ENCODE measurements at places on chromosomes 3 and 15.

GRCh38 chr3:141076797-141077571, 25.8 kb downstream of the SPSB4 start:
- peak; percentile 87 for DNase-seq

- no peak for DNase-seq
These were observed at the start of gene GUCA1C for GRCh38 chr3:108953700-108954099. TSS of gene GUCA1C (minus strand) at chr3:108953879. CDS start at chr3:108953762, 117 bp downstream.

- DNase-seq = no peak
These were observed 9.2 kb downstream of the SPSB4 start for GRCh38 chr3:141060327-141060726.

DNA sequence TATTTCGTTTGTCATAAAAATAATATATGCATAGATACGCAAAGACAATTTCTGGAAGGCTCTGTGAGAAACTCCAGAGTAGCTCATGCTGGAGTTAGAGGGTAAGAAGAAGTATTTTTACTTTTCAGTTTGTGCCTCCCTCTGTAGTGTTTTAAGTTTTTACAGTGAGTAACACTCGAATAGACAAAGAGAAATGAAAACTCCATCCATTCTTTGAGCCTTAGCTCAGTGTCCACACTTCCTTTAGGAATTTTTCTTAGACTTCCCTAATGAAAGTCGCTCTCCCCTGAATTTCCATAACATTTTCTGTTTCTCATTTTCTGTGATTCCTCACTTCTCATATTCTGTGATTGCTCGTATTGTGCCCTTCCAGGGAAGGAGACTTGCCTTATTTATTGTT, 2.1 kb downstream of the BLOC1S6 start:
- no peak for DNase-seq

DNA sequence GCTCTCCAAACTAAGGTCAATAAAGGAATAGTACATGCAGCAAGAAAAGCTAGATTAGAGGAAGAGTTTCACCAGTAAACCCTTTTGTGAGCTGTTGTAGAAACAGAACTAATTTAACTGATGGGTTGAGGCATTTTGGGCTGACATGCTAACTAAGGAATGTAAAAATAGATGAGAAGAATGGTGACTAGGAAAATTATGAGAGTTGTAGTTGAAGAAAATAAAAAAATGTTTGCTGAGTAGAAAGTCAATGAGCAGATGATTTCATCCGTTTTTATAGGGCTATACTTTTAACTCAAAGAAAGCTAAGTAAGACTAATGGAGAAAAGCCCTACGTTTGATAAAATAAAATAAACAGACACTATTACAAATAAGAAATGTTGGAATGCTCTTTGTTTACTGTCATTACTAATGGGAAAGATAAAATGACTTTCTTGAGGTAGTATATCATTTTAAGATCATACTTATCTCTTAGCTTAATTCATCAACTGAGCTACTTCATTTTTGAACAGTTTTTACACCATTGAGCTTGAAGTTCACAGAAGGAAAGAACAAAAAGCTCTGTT, 209.4 kb upstream of the DPH6 start:
- DNase-seq = no peak

DNA sequence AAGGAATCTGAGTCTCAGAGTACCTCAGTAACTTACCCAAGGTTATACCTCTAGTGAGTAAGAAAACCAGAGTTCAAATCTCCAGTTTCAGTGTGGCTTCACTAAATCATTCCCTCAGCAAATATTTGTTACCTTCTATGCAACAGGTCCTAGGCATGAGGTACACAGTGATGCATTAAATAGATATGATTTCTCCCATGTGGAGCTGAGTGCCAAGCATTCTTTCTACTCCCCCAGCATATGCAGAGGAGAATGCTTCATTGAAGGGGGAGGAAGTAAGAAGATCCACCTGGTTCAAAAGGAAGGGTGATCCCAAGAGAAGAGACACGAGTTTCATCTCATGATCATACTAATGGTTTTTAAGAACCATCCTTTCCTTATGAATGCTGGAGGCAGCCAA, 6.8 kb upstream of the MTHFS start:
- DNase-seq = no peak

DNA sequence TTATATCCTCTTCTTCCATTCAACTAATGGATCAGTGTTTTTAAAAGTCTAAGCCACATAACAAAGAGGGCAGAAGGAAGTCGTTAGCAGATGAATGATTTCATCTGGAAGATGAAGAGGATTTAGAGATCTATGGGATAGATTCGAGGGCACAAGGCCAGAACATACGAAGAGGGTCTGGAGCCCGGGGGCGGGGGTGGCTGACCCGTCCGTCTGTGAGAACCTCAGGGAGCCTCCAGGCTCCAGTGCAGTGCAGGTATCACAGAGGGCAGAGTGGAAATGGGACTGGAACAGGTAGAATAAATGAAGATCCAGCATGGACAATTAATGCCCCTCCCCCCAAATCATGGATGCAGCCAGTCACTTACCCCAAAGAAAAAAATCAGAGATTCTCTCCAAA, 1.5 kb upstream of the GOLGA8B start:
- DNase-seq = no peak

GRCh38 chr3:160402221-160403027, 3.0 kb downstream of the SMC4 start:
- no peak for DNase-seq

- DNase-seq = no peak
These were observed 65.5 kb upstream of the NR2F2 start for GRCh38 chr15:96264801-96265515.

DNA sequence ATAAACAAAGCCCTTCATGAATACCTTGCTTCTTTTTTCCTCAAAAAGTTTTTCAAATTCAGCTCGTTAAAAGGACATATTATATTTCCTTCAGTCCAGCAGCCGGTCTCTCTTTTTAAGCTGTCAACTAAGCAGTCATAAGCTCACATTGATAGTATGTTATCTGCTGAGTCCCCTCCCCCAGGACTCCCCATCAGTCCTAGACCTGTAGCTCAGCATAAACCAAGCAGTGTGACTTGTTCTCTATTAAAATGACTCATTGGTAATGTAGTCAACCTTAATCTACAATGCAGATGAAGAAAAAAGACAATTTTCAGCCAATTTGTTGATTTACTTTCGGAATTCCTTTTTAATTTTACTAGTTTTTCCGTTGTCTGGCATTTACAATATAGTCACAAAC, 483.8 kb downstream of the MECOM start:
- no peak for DNase-seq

DNA sequence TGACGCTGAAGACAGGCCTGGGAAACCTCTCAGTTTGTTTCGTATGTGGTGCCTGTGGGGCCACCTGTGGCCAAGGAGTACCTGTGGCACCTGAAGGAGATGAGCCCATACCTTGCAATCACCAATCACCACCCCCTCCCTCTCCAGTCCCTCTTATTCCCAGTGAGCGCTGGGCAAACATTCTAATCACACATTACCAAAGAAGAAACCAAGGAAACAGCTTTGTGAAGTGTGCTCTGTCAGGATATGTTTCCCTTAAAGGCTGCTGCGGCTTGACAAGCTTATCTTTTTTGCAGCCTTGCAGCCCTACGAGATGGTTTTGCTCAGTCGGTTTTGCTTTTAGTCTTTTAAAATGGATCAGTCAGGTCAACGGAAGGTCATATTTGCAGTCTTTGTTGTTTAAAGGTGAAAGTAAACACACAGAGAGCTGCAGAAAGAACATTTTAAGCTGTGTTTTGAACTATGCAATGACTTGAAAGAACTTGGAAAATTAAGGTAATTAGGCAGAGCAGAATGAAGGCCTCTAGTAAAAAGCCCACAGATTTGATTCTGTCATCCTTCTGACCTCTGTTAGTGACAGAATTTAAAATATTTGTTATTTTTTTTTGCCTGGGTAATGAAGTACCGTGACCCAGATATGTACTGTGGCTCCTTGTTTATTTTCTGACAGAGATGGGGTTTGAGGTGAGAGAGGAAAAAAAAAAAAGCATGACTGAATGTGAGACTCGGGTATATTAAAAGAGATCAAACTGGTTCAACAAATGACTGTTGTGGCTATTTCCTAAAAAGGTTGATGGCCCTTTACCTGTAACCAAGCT, 461.4 kb downstream of the NSUN3 start:
- DNase-seq = no peak

- DNase-seq = no peak
These were observed 11.5 kb downstream of the TLR9 start for GRCh38 chr3:52213901-52214300.

DNA sequence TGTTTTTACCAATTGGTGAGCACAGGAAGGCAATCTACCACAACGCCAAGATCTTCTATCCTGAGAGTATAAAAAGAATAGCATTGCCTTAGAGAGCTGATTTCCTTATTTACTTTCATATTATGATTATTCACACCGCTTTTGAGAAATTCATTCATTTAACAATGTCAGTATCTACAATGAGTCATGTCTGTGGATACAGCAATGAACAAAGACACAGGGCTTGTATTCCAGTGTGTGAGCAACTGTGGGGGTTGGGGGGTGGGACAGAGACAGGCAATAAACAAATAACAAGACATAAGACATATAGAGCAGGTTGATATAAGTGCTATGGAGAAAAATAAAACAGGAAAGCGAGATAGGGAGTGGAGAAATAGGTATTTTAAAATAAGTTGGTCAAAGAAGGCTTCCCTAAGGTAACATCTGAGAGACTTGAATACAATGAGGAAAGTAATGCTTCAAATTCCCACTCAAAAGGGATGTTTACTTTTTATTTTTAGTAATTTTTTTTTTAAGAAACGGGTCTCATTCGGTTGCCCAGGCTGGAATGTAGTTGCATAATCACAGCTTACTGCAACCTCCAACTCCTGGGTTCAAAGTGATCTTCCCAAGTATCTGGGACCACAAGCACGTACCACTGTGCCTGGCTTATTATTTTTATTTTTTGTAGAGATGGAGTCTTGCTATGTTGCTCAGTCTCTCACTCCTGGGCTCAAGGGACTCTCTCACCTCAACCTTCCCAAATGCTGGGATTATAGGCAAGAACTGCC, 45.7 kb downstream of the PGBD4 start:
- DNase-seq = no peak

DNA sequence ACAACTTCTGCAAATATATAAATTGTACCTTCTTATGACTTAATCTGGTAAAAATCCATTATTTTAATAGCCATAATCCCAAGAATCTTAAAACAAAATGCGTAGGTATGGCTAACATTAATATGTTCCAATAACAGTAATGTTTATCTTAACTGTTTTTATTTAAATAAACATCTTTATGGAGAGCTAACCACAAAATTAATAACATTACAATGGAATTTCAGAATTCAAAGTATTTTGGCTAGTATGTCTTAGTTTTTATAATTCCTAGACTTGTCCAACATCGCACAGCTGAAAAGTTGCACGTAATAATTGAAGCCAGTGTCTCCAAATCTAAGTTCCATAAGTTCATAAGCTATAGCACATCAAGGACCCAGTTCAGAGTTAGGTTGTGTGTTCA, 47.6 kb downstream of the ANKRD28 start:
- DNase-seq = no peak

- no peak for DNase-seq
These were observed 60.8 kb upstream of the ANKRD34C start for GRCh38 chr15:79221696-79222095.

- no peak for DNase-seq
These were observed 38.6 kb upstream of the DGKG start for GRCh38 chr3:186400662-186401061.

DNA sequence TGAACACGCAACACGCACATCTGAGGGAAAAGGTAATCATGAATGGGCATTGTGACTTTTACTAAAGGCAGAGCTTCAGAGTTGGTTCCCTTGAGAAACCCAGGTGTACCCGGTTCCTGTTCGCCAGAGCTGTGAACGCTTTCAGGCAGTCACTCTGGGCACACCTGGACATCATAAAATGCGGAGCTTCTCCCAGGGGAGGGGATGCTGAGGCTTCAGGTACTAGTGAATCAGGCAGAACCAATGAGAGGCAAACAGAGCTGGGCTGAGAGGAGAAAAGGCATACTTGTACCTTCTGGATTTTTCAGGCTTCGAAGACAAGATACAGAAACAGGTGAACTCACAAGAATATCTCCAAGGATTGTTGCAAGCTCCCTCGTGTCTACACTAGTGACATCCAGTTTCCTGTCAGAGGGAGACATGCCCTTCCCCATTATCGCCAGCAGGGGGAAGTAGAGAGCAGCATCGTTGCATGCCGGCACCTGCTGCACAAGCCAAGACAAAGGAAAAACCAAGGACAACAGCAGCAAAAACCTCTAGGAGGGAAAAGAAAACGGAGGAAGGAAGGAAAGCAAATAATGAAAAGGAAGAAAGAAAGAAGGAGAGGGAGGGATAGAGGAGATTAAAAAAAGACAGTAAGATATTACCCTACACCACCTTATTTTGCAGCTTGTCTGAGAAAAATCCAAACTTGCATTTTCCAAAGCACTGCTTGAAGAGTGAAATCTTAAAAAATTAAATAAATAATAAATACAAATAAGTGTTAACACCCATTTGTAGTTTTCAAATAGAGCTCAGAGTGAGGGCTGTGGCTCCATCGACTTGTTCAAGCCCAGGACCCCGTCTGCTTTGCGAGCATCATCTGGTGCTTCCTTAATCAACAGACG, 2.0 kb downstream of the AHSG start:
- DNase-seq = peak; percentile 75

DNA sequence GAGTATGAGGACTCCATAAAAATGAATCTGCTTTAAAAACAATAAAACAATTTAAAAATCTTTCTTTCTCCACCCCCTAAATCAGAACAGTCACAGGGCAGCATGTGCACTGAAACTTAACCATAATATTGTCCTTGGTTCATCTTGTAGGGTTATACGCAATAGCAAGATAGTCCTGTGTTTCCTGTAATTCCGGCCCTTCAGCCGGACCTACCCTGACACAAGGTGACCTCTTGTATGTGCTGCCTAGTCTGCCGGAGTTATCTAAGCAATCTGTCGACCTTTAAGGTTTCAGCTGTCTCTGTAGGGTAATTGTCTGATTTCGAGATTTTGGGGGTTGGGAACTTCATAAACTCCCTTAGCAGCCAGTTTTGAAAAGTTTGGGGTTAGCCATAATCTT, 99.9 kb downstream of the DHX36 start:
- DNase-seq = no peak

DNA sequence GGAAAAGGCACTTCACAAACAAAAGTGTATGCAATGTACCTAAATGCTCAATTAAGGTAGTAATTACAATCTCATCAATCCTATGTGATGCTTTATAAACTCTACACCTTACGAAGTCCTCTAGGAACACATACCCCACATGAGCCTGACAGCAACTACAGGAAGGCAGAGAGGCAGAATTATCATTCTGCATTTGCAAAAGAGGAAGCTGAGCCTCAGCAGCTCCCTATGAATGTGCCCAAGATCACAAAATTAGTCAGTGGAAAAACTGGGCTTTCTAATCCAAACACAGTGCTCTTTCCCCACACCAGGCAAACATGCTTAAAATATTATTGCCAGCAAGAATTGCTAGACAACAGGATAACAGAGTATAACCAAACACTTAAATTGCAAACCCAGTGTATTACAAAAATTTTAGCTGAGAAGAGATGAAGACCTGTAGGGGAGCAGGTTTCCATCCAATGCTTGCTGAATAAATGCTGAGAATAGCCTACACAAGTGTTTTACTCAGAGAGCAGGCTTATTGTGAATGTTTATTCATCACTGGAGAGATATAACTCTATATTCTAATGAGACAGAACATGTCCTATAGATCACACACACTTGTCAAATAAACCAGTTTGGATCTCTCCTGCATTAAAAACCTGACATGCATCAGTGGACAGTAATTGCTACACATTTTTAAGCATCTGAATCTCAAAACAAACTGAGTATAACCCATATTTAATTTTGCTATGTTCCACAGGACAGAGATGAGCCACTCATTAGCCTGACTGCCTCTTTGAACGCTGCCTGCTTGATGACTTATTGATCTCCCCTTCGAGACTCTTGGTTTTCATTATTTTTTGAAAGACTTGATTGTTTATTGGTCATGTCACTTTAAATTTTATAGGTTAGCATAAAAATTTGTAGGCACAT, 62.2 kb downstream of the PLCH1 start:
- DNase-seq = no peak

- DNase-seq = no peak
These were observed 371.2 kb upstream of the RARB start for GRCh38 chr3:25056803-25057351.
